ENCODE measurements at places on chromosomes 11 and 22. TPM values are rescaled to one million over a fixed set of nuclear protein-coding genes. Genes with fewer than 3 reads are reported as not detected.
A peak's percentile ranks its signal among the peaks of the same experiment; 100 is the strongest.

GRCh38 chr11:107157809-107158187 lies 139.5 kb upstream of the GUCY1A2 start:
- DNase-seq = no peak

DNA sequence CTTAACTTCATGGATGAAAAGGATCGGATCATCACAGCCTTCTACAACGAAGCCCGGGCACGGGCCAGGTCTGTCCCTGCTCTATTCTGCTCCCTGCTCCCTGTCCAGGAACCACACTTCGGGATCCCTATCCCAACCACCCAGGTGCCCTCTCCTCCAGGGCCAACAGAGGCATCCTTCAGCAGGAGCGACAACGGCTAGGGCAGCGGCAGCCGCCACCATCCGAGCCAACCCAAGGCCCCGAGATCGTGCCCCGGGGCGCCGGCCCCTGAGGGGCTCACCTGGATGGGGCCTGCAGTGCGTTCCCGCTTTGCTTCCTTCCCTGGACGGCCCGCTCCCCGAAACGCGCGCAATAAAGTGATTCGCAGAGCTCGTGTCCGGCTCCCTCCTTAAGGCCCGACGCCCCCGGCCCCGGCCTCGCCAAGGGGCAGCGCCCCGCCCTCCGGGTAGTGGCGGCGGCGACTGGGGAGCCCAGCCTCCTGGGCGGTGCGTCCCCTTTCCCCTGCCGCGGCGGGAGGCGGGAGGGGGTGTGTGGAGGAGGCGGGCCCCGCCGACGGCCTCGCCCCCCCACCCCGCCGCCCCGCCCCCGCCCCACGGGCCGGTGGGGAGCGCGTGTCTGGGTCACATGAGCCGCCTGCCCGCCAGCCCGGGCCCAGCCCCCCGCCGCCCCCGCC lies at the start of gene VEGFB:
TSS of gene VEGFB (plus strand) at position 672 of the 674 bp plus-strand sequence. CDS start 250 bp downstream, outside the sequence.
- no peak for DNase-seq

DNA sequence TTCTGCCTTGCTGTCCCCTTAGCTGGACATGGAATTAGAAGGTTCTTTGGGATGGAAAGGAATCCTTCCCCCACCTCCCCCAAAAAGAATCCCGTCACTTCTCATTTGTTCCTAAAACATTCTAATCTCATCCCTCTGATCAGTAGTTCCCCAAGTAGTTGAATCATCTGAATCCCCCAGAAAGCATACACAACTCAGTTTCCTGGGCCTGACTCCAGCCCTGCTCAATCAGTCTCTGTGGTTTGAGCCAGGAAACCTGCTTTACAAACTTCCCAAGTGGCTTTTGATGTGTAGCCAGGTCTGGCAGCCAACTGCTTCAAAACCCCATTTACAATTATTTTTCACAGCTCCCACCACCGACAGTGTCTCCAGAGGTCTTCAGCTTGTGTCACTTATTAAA lies 20.2 kb downstream of the C22orf31 start:
- peak; percentile 48 for DNase-seq

DNA sequence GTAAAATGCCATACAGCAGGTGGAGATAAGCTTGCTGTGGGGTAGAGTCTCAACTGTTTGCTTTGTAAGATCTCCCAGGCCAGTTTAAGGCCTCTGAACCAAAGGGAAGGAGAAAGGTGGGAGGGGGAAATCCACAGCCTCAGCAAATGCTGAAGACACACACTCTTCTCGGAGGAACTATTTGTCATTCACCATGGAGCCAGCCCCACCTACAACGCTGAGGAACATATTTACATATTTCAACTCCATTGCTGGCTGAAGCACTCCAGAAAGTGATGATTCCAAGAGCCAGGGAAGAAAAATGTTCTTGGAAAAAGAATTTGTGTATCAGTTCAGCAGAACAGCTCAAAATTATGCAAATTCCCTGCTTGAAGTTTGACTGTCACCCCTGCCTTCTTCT lies 6.5 kb downstream of the TENM4 start:
- DNase-seq = no peak

GRCh38 chr11:126512741-126513715 lies 157.5 kb downstream of the ST3GAL4 start:
- DNase-seq = no peak

DNA sequence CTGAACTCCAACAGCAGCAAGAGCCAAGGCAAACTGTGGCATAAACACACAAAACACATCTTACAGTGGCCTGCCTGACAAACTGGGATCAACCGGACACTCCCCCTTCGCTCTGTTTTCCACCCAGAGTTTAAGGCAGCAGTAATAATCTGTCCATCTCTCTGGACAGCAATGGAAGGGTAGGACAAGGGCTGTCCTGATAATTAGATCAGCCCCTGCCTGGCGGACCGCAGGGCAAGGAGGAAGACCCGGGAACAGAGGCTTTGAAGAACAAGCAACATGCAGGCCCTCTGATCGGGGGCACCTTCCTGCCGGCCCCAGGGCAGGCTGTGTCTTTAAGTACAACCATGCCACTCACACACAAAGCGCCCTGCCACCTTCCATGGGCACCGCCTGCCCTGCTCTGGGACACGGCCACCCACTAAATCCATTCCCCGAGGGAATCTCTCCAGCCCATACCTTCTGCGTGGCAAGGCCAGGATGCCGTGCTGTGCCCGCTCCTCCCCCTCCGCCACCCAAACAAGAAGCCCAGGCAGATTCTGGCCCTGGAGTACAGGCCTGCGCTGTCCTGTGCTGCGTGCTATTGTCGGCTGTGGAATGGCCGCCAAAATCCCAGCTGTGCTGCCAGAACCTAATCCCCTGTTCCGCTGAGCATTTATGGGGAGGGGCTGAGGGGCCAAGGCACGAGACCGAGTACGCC lies 38.8 kb downstream of the NUMA1 start:
- peak; percentile 69 for DNase-seq

SIPA1 gene
- total RNA-seq = 38.7 TPM

MTMR3 gene
- 22.0 TPM for total RNA-seq

FAM181B gene
- not detected for total RNA-seq

Data from HFFc6 (cell line).